ENCODE measurements at places on chromosomes 4 and X. TPM values are rescaled to one million over a fixed set of nuclear protein-coding genes. Genes with fewer than 3 reads are reported as not detected.

Gene DLG3
- 48.4 TPM for total RNA-seq

Gene OTUD6A
- not detected for total RNA-seq

DNA sequence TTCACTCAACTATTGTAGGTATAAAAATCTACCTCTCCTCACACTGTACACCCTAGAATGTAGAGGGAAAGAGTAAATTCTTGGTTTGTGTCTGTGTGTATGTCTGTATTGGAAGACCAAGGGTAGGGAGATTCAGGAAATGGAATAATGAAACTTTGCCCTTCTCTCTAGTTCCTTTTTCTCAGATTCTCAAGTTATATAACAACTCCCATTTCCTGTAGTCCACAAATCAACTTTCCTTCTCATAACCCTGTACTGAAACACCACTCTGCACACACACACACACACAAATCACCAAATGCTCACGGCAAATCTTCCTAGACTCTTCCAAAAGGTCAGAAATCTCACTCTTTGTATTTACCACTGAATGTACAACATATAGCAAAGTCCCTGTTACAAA, 824.5 kb upstream of the DIAPH2 start:
- DNase-seq = no peak

- peak; percentile 21 for DNase-seq
These were observed 104.4 kb upstream of the ARHGAP24 start for GRCh38 chr4:85370400-85371032.

DNA sequence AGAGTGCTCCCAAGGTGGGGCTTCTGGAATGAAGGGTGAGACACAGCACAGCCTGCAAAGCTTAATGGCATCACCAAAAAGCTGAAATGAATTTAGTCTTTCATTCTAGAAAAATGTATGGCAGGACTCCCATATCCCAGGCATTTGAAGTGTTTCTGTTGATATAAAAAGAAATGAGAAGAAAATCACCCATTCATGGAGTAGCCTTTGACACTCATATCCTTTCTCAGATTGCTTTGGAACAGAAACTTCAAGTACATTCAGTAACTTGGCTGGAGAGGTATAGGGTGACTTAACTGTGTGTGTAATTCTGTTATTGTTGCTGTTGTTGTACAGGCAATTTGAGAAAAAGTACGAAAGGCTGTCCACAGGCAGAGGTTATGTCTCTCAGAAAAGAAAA, 35.3 kb downstream of the C4orf54 start:
- DNase-seq = no peak

Gene ZNF157
- not detected for total RNA-seq

Gene ESX1
- total RNA-seq = not detected

Gene LARP1B
- 31.1 TPM for total RNA-seq

Gene ADRA2C
- 28.1 TPM for total RNA-seq

Gene PRPS2
- 79.5 TPM for total RNA-seq

DNA sequence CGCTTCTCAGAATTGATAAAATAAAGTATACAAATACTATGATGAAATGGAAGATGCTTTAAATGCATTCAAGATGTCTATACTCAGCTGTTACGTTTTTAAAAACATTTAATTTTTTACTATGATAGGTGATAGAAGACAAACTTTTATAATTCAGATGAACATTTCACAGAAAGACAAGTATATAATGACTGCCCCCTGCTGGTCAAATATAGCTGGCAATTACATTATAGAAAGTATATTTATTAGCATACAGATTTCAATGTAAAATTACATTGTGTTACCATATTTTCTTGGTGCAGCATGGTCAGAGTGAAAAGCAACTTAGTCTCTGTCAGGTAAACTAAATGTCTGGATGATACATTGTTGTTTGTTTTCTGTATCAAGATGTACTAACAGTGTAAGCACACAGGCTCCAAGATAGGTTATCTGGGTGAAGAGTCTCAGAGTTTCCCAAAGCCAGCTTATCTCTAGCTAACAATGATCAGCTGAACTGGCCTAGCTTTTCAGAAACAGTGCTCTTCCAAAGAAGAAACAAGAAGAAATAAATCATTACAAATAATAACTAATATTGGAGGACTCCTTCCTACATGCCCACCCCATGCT, 54.1 kb downstream of the SRPX start:
- peak; percentile 3 for DNase-seq

DNA sequence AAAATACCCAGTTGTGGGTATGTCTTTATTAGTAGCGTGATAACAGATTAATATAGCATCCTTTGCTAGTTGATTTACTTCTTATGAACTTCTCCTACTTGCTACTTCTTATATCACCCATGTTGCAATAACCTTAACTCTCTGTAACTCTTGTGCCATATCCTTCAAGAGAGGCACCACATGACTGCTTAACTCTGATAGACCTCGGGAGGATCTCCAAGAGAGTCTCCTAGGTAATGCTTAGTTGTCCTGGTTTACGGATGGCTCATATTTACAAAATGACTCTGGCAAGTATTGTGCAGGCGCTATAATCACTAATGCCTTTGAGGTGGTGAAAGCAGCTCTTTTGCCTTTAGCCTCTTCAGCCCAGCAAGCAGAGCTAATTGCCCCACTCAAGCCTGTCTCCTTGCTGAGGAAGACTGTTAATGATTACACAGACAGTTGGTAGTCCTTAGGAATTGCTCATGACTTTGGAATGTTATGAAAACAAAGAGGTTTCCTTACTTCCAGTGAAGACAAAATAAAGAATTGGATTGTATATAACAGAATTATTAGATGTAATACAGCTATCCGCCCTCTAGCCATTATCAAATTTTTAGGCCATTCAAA, 1305.8 kb downstream of the PCDH7 start:
- DNase-seq = peak; percentile 74

- DNase-seq = peak; percentile 15
These were observed 38.9 kb downstream of the PDHA1 start for GRCh38 chrX:19382555-19383145.

- no peak for DNase-seq
These were observed 18.8 kb upstream of the MXD4 start for GRCh38 chr4:2280531-2281300.

Gene STBD1
- total RNA-seq = 5.6 TPM
